ENCODE measurements at places on chromosomes 12 and 14. TPM values are rescaled to one million over a fixed set of nuclear protein-coding genes. Genes with fewer than 3 reads are reported as not detected.

The AQP6 gene
- total RNA-seq: not detected

The AHNAK2 gene
- 0.14 TPM for total RNA-seq

GRCh38 chr14:95346820-95347219, 27.1 kb upstream of the CLMN start:
- DNase-seq: no peak

- DNase-seq: no peak
Measured at GRCh38 chr12:129202109-129202814, 349.0 kb downstream of the GLT1D1 start.

DNA sequence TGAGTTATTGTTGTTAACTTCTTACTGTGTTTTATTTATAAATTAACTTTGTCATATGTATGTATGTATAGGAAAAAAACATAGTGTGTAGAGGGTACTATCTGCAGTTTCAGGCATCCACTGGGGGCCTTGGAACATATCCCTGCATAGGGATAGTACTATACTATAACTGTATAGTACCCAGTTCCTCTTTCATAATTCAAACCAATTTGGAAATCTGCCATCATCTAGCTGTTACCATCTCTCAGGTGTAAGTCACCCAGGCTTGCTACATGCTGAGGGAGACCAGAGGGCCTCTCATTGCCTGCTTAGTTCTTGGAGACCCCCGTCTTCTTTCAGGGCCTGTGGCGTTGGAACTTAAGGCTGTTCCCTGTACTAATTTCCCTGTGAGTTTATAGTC, 12.9 kb upstream of the DCD start:
- DNase-seq: no peak

Measured in CD8-positive, alpha-beta T cell (primary cell).